NT2/D1 (cell line): ENCODE measurements at places on chromosomes 5 and 9.

- no peak for DNase-seq
Observed at GRCh38 chr9:98182889-98183599, 9.4 kb downstream of the CORO2A start.

DNA sequence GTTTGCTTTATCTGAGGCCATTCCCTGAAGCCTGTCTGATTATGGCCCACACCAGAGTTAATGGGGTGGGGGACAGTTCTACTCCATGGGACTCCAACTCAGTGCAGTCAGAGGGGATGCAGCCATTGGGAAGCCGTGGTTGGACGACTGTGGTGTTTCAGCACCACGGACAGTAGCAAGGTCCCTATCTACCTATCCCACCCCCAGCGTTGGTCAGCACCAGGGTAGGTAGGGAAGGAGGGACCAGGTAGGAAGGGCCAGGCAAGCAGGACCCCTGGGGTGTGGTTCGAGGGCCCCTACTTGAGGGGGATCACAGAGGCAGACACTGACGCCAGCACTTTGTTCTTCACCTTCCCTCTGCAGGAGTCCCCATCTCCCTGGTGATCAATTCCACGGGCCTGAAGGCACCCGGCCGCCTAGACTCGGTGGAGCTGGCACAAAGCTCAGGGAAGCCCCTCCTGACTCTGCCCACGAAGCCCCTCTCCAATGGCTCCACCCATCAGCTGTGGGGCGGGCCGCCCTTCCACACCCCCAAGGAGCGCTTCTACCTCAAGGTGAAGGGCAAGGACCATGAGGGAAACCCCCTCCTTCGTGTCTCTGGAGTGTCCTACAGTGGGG, 33.2 kb downstream of the HMCN2 start:
- DNase-seq, result peak; percentile 36

GRCh38 chr9:77544546-77544945, 103.6 kb downstream of the GNA14 start:
- no peak for DNase-seq

DNA sequence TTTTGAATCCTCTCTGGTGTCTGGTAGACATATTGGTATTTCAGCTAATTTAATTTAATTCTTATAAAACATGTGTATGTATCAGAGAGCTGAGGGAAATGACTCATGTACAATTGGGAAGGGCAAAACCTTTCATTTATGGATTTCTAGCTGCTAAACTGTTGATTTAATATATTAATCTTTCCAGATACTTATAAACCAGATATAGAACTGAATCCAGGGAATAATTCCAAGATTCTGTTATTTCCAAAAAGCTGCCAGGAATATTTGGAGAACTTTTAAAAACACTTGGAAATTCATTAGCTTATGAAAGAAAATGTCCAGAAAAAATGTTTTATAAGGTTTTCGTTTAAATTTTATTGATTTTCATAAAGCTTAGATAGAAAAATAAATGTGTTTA, 295.5 kb downstream of the YTHDC2 start:
- no peak for DNase-seq
